ENCODE measurements at places on chromosomes 12 and 14. TPM values are rescaled to one million over a fixed set of nuclear protein-coding genes. Genes with fewer than 3 reads are reported as not detected.

The GALNT16 gene
- 16.2 TPM for total RNA-seq

The CFAP73 gene
- total RNA-seq: not detected

The PLCZ1 gene
- not detected for total RNA-seq

The RFX4 gene
- total RNA-seq: not detected

The INSM2 gene
- not detected for total RNA-seq

The TBC1D30 gene
- 0.35 TPM for total RNA-seq

The CLEC1A gene
- 4.7 TPM for total RNA-seq

The BIN2 gene
- total RNA-seq: 5.4 TPM

The ZNF891 gene
- 2.8 TPM for total RNA-seq

The CD69 gene
- total RNA-seq: 0.47 TPM

The NFE2 gene
- total RNA-seq: 0.77 TPM

The REP15 gene
- total RNA-seq: 0.40 TPM

The PRICKLE1 gene
- total RNA-seq: 24.8 TPM

The ARMH4 gene
- 8.9 TPM for total RNA-seq

The CLEC2A gene
- total RNA-seq: not detected

The PPP1R3E gene
- 7.2 TPM for total RNA-seq

The C12orf50 gene
- not detected for total RNA-seq

The RDH12 gene
- 0.20 TPM for total RNA-seq

The ANKRD52 gene
- total RNA-seq: 37.8 TPM

The GZMB gene
- 2.0 TPM for total RNA-seq

The HOXC12 gene
- total RNA-seq: not detected

The OR6C2 gene
- not detected for total RNA-seq

Data from gastroesophageal sphincter (tissue), 4 donors.